ENCODE measurements at places on chromosomes 11 and 22. TPM values are rescaled to one million over a fixed set of nuclear protein-coding genes. Genes with fewer than 3 reads are reported as not detected.

GRCh38 chr11:124895471-124895971 lies 2.1 kb downstream of the ROBO4 start:
- H3K27me3 ChIP-seq: peaks cover 57% of the 10 kb centered on the region
- DNase-seq: no peak
- no peaks in the 10 kb centered on the region for H3K4me1 ChIP-seq
- H3K27ac ChIP-seq: no peak overlapping the region
- H3K36me3 ChIP-seq: no peaks in the 10 kb centered on the region

Gene PI4KA
- 125 TPM for total RNA-seq

GRCh38 chr11:117319214-117319840 lies 3.3 kb upstream of the BACE1 start:
- H3K27me3 ChIP-seq: no peaks in the 10 kb centered on the region
- H3K4me3 ChIP-seq: no peak overlapping the region
- no peak for DNase-seq
- H3K36me3 ChIP-seq: no peaks in the 10 kb centered on the region

Gene TRPM5
- 0.84 TPM for total RNA-seq

Gene HBB
- total RNA-seq: not detected

Measured in progenitor cell of endocrine pancreas (in vitro differentiated cells).